ENCODE measurements at places on chromosomes 11 and 22.

GRCh38 chr22:43131773-43132501 is 11.3 kb downstream of the MCAT start:
- no peak for DNase-seq

DNA sequence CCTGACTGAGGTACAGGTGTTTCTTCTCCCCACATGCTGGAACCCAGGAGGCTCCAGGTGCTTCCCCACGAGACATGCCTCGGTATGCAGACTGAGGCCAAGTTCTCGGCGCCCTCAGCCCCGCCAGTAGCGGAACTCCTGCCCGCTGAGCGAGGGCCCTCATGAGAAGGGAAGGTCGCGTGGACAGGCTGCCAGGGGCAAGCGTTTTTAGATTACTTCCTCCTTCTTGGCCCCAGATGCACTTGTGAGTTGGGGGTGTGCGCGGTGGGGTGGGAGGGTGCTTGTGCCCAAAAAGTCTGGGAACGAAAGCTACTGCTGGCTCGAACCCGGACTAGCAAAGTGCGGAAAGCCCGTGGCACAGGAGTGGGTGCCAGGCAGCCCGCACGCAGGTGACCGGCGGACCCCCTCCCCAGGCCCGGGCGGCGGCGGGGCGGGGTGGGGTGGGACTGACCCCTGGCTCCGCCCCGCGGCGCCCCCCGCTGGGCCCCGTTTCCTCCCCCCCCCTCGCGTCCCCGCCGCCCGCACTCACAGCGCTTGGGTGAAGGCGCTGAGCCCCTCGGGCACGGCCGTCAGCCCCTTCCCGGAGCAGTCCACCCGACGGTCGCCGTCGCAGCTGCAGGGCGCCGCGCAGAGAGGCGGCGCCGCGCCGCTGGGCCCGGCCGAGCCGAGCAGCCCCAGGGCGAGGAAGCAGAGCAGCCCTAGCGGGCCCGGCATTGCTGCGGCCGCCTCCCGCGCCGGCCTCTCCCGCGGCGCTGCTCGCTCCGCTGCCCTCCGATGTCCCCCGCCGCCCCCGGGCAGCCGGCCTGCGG is 797 bp downstream of the LGR4 start:
- DNase-seq, result peak; percentile 56

DNA sequence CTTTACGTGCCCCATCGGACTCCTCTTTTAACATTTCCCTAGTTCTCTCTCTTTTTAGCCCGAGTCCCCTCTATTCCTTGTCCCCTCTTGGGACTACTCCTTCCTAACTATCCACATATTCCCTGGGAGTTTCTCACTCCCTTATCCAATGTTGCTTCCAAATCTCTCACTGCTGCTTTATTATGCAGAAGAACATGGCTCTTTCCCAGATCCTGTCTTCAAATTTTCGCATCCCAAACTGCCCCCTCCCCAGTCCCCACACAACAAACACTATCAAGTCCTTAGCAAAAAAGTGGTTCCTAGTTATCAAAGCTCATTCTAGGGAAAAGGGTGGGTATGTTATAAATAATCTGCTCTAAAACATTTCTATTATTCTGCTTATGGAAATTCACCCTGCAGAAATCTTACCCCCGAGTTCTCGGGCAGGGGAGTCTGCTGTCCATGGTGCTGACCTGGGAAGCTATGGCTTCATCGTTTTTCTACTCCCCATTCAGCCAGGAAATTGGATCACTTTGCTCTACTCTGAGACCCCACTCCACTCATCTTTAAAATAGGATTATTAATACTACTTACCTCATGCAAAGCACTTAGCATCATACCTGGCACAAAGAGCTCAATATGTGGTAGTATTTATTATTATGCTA is 393.5 kb downstream of the BUD13 start:
- DNase-seq, result peak; percentile 68

- no peak for DNase-seq
Observed at GRCh38 chr11:27427183-27427980, 45.2 kb downstream of the LGR4 start.

GRCh38 chr22:45638834-45639746 is 32.5 kb upstream of the ATXN10 start:
- no peak for DNase-seq

DNA sequence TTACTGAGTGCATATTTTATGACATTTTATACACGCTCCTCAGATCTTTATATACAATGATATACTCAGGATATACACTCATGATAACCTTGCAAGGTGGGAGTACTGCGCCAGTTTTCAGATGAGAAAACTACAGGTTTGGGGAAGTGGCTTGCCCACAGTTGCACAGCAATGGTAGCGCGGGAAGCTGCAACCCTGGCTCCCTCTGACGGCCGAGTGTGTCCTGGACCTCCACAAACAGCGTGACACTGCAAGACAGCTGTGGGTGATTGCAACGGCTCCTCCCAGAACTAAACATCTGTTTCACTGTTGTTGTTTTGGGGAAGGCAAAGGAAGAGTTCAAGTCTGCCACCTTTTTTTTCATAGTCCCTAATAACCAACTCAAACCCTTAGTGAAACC is 47.0 kb downstream of the PACSIN2 start:
- no peak for DNase-seq

- no peak for DNase-seq
Observed at GRCh38 chr11:63760487-63761079, 8.0 kb downstream of the ZFTA start.

- DNase-seq, result no peak
Observed at GRCh38 chr22:27273436-27273835, 528.1 kb downstream of the MN1 start.

DNA sequence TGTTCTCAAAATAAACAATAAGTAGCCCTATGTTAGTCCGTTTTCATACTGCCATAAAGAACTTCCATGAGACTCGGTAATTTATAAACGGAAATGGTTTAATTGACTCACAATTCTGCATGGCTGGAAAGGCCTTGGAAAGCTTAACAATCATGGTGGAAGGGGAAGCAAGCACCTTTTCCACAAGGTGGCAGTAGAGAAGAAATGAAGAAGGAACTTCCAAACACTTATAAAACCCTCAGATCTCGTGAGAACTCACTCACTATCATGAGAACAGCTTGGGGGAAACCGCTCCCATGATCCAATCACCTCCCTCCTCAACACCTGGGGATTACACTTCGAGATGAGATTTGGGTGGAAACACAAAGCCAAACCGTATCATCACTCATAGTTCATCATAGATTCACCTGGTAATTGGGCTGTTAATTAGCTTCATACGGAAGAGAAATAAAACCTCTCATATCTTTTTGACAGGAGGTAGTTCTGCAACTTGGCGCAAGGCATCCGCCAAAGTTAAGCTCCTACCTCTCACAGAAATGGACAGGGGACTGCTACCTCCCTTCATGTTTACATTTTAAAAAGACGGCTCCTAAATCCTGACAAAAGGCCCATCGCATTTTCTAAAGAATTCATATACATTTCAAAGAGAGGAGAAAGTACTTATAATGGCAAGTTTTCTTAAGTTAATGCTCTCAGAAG is 49.0 kb downstream of the MUC15 start:
- peak; percentile 52 for DNase-seq

Data from T47D (cell line).